ENCODE measurements at places on chromosomes 11 and 22.
A peak's percentile ranks its signal among the peaks of the same experiment; 100 is the strongest.

DNA sequence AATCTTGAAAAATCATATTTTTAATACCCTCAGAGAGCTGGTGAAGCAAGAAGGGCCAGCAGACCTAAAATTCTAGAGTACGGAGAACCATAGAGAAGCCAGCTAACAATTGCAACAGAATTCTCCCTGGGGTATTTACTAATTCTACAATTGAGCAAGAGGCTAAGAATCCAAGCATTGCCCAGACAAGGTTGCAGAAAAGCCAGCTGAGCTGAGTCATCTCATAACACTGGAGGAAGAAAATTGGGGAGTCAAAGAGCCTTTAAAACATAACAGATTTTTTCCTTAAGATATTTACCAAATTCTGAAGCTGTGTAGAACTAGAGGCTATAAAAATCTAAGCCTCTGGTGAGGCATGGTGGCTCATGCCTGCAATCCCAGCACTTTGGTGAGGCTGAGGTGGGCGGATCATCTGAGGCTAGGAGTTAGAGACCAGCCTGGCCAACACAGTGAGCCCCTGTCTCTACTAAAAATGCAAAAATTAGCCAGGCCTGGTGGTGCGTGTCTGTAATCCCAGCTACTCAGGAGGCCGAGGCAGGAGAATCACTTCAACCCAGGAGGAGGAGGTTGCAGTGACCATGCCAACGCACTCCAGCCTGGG lies 13.6 kb upstream of the TMEM216 start:
- no peak for DNase-seq

GRCh38 chr22:25746012-25746373 lies 4.0 kb downstream of the MYO18B start:
- no peak for DNase-seq

GRCh38 chr11:124868331-124869274 lies 3.4 kb downstream of the ROBO3 start:
- no peak for DNase-seq

DNA sequence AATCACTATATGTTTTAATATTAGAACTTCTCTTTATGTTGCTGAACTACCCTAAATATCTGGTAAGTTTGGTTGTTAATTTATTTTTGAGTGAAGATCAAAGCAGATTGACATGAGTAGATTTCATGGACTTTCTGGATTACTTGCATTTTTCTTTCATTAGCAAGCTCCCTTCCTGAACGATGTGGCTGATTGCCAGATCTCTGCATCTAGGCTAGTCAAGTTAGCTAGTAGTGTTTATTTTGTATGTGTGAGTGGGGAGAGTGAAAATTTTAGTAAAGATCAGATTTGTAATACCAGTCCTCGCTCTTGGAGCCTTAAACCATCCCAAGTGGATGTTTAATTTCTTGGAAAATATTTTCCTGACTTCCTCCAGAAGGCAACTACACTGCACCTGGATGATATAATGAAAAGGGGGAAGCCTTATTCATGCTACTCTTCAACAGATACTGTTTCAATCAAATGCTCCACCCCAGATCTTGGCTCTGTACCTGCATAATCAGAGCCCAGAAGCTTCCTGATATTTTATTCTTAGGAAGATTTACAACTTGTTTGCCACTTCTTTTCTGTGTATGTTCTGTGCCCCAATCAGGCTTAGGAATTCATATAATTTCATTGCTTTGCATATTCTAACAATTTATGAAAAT lies 143.2 kb upstream of the GRIA4 start:
- DNase-seq, result no peak

DNA sequence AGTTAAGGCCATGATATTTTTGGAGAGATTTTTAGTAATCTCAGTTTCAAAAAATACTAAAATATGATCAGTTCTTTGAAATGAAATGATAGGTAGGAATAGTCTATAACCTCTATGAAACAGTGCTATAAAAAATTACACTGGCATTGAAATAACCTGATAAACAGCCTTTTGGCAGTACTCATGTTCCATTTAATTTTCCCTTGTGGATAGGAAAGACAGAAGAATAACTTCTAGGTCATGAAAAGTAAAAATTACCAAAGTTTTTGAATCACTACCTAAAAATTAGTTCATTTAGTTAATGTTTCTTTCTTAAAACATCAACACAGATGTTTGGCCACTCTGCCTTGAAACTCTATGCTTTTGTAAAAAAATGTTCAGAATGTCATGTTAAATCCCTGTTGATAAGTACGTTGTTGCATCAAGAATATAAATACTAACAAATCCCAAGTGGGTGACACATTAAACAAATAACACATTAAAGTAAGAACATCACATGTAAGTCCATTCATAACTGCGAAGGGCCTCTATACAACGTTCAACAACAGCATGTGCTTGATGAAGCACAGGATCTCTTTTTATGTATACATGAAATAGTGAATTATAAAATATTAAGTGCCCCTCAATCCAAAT lies 290.2 kb downstream of the SWAP70 start:
- no peak for DNase-seq

- DNase-seq, result no peak
Measured at GRCh38 chr11:48900131-48900800, 83.4 kb downstream of the TRIM51G start.

- no peak for DNase-seq
Measured at GRCh38 chr11:113997473-113997872, 22.6 kb downstream of the HTR3A start.

GRCh38 chr11:36273110-36273509 lies 16.1 kb downstream of the COMMD9 start:
- no peak for DNase-seq

DNA sequence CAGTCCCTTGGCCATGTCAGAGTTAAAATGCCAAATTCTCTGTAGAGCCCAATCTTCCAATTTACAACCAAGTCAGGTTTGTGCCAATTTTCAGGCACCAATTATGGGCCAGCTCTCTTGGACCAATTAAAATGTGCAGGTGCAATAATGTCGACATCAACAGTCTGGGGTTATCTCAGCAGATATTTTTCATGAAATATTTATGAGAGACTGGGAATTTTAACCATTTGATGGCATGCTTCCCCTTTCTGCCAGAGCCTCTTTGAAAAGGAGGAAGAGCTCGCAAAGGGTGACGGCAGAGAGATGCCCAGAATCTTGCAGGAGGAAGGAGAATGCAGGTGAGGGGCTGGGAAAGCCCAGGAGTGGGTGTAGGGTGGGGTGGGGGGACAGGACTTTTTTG lies 100.8 kb upstream of the SYT13 start:
- DNase-seq, result no peak

GRCh38 chr11:119006656-119007055 lies 8.7 kb downstream of the CENATAC start:
- no peak for DNase-seq

GRCh38 chr11:119110439-119110838 lies 3.3 kb downstream of the C2CD2L start:
- no peak for DNase-seq

GRCh38 chr22:31968022-31968421 lies 23.7 kb downstream of the YWHAH start:
- no peak for DNase-seq

GRCh38 chr11:76243957-76244285 lies 37.6 kb upstream of the WNT11 start:
- DNase-seq, result no peak

DNA sequence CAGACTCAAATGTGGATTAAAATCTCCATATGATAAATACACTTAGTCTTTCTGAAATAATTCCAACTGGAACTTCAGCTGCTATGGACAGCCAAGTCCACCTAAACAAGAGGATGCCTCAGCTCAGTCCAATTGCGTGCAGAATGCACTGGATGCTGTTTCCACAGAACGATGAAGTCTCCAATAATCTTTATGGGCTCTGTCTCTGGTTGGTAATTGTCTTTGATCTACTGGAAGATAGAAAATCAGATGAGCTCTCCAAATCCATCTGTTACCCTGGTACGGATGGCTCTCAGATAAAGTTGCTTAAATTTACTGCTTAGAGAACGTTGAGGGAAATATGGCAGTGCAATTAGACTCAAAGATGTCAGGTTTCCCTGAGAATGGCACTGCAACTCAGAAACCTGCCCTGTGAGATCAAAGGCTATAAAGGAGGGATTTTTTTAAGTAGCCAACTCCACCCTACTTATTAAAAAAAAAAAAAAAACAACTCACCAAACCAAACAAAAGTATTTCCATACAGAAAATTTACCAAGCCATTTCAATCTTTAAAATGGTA lies 859 bp upstream of the BIRC3 start:
- no peak for DNase-seq

DNA sequence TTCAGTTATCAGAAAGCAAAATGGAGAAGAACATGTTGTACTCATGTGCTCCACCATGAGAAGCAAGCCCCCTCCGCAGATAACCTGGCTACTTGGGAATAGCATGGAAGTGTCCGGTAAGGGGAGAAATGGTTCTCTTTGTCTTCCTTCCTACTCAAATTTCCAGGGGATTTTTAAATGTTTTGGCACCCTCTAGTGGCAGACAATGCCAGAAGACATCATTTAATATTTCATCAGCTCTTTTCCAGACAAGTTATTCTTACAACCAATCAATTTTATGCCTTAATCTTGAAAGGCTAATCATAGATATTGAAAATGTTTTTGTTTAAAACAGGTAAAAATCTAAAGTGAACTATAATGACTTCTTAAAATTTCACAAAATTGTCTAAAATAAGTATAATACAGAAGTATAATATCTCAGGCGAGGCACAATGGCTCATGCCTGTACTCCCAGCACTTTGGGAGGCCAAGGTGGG lies 15.7 kb downstream of the CRTAM start:
- no peak for DNase-seq

- DNase-seq, result no peak
Measured at GRCh38 chr11:95325777-95326258, 94.8 kb upstream of the SESN3 start.

DNA sequence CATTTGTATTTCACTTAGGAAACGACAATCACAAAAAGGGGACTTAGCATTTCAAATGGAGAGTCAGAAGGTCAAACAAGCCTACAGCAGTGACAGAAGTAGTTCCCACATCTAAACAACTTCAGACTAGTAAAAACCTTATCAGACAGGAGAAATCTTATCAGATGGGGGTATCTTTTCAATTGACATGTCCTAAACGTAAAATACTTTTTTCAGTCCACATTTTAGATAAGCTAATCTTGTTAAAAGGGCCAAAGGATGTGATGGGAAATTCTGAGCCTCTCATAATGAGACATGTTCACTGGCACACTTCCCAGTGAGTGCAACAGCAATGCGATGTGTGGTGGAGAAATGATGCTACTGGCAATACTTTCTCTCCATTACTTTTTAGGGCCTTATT lies 2.4 kb downstream of the MAPK1 start:
- DNase-seq, result no peak

- peak; percentile 72 for DNase-seq
Measured at GRCh38 chr22:24429411-24430365, 2.3 kb downstream of the ADORA2A start.

- no peak for DNase-seq
Measured at GRCh38 chr11:130897262-130898182, 18.8 kb downstream of the SNX19 start.

DNA sequence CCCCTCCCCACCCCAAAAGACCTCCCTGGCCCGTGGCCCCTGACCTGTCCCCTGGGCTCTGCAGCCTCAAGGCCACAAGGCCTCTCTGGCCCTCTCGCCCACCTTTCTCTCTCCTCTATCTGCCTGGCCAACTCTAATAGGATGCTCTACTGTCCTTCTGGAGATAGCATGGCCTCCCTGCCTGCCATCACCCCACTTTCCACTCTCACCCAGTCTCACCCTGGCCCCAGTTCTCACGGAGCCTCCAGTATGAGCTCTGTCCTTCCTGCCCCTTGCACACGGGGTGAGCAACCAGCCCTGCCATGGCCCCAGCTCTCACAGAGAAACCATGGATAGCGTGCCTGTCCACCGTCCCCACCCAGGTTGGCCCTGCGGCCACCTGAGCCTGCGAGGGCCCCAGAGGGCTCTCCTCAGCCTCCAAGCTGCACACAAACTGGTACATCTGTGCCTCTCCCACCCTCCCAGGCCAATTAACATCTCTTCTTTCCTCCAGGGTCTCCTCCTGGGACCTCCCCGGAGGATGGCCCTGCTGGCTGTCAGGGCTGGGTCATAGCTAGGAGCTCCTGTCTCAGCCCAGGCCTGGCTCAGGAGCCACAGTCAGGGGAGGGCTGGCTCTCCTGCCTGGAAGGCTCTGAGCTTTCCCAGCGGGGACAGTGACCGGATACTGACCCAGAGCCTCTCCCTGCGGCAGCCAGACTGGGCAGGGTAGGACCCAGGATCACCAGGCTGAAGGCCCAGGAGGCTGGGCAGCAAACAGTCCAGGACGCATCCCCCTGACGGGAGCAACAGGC lies 22.3 kb downstream of the RTN4R start:
- DNase-seq, result no peak

DNA sequence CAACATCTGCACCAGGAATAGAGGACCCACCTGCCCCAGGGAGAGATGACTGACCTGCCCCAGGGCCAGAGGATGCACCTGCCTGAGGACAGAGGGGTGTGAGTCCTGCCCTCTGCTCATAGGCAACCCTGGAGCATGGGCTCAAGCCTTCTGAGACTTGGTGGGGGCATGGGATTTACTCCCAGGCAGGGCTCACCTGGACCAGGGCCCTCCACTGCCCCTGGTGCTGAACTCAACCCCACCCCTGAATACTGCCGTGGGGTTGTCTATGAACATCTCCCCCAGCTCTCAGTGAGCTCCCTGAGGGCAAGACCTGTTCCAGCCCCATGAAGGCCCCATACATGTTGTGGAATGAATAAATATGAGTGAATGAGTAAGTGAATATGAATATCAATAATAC lies 33.8 kb upstream of the MUC5AC start:
- DNase-seq, result no peak

- DNase-seq, result no peak
Measured at GRCh38 chr11:132578580-132578979, 953.7 kb downstream of the OPCML start.

GRCh38 chr22:49780698-49781288 lies 46.9 kb downstream of the BRD1 start:
- DNase-seq, result no peak

DNA sequence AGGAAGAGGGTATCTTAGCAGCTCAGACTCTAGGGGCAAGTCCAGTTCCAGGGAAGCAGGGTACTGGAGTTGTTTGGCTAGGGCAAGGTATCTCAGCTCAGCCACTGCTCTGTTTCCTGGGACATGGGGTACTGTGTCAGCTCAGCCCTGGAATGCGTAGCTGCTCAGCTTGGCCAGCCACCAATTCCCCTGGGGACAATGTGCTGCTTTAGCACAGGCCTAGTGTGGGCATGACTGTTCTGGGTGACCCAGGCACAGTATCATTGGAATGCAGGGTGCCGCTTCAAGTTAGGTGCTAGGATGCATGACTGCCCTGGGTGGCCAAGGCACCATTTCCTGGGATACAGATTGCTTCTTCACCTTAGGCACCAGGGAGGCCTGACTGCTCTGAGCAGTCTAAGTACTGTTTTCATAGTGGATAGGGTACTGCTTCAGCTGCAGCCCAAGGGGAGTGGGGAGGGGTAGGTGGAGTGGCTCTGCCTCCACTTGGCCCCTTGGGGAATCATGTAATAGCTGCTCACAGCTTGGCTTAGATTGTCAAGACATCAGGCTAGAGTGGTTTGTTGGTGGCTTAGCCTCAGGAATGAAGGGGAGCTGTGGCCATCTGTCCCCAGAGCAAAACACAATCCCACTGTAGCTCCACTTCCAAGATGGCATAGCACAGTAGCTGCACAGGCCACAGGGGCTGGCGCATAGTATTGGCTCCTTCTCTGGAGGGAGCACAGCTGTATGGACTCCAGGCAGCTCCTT lies 36.0 kb downstream of the MADD start:
- DNase-seq, result no peak

- no peak for DNase-seq
Measured at GRCh38 chr11:62501432-62501891, 45.1 kb downstream of the AHNAK start.
